ENCODE measurements at places on chromosomes 7 and 10.

DNA sequence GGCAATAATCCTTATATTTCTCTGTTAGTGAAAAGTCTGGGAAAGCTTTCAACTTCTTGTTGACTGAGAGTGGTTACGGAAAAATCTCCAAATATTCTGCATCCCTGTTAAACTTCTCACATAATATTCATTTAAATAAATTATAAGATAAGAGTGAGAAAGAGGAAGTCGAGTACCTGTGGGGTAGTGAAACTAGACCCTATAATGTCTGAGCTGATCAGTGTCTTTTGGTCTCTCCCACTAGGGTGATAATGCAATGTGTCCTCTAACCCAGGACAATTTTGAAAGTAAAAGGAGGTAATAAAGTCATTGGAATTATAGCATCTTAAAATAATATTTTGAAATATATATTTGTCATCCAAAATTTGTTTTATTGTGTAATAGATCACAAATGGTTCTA, 2.1 kb upstream of the AGR3 start:
- DNase-seq: no peak

DNA sequence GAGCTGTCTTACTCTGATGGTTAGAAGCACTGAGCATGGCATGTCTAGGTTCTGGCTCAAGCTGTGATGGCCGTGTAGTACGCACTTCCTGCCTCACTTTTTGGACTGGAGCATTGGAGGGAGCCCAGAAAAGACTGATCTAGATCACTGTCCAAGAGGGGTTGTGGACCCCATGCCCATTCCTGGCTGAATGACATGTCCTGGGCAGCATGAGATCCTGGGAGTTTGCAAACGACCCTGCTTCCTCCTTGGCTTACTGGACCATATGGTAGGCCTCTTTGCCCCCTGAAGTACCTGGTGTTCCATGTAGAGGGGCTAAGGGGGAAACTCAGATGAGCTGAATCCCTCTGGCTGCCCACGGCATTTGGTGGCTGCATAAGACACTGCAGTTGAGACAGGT, 36.7 kb downstream of the ARHGAP22 start:
- no peak for DNase-seq

DNA sequence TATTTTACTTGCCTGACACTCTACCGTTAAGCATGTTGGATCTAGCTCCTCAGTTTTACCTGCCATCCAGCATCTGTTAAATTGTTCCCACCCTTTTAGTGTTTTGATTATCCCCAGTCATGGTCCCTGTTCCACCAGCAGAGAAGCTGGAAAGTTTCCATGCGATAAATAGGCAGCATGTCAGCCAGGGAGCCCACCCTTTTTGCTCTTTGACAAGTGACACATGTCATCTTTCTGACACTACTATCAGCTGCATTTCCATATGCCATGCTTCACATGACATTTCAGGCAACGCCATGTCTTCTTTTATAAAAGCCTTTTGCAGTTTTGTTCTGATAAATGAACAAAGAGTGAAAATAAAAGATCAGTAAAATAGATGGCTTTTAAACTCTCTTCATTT, 310.8 kb downstream of the MAGI2 start:
- DNase-seq: no peak

GRCh38 chr7:122132341-122132740, 11.7 kb downstream of the AASS start:
- DNase-seq: peak; percentile 54

DNA sequence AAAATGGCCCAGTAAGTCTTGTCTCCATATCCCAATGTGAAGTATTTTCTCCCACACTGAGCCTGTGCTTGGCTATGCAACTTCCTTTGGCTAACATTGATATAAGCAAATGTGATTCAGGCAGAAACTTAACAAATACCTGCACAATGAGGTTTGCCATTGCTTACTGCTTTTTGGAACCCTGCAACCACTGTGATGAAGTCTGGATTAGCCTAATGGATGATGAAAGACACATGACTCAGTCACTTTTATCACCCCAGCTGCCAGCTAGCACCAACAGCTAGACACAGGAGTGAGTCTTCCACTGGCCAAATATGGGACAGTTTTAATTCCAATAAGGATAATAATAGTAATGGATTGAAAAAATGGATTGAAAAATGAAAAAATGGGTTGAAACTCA, 854.5 kb downstream of the GRM8 start:
- peak; percentile 82 for DNase-seq

DNA sequence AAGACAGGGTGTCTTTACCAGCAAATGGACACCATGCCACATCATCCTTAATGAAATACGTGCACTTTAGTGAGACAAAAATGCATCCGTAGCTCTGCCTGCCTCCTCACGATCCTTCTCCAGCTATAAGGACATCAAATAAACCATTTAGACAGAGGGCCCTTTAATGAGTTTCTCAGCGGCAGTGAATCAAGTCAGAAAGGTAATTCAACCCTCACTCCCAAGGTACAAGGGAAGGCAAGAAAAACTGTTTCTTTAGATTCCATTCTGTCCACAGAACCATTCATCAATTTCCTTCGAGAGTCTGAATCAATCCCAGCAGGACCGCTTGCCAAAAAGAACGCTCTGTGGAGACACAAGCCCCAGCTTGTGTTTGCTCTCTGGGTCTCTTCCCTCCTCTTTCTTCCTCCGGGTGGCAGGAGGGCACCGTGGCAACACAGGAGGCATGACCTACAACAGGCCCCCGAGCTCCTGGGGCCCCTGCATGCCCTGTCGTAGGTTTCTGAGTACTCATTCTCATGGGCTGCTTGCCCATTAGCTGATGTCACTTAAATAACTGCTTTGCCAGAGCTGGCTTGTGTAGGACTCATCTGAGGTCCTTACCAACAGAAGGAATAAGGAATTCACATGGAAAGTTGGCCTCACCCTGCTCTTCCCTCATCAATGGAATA, 297.8 kb upstream of the PRKCQ start:
- peak; percentile 3 for DNase-seq

DNA sequence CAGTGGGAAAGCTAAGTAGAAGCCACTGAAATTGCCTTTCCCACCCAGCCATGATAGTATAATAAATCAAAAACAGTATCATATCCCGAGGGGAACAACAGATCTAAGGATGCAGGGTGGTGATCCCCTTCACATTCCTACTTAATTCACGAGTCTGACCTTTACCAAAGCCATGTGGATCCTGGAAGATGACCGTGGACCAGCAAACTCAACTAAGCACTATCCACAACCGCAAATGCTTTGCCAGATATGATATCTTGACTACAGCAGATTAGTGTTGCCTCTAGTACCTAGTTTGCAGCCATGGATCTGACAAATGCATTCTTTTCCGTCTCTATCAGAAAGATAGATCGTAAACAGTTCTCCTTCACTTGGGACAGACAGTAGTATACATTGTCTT, 67.3 kb upstream of the IL6 start:
- no peak for DNase-seq

DNA sequence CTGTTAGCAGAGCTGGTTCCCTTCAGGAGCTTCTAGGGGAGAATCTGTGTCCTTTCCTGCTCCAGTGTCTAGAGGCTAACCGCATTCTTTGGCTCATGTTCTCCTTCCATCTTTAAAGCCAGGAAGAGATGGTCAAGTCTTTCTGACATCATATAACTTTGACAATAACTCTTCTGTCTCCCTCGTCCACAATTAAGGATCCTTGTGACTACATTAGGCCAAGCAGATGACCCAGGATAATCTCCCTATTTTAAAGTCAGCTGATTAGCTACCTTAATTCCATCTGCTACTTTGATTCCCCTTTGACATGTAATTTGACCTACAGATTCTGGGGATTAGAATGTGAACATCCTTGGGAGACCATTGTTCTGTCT, 28.1 kb upstream of the SLC26A4 start:
- DNase-seq: no peak

DNA sequence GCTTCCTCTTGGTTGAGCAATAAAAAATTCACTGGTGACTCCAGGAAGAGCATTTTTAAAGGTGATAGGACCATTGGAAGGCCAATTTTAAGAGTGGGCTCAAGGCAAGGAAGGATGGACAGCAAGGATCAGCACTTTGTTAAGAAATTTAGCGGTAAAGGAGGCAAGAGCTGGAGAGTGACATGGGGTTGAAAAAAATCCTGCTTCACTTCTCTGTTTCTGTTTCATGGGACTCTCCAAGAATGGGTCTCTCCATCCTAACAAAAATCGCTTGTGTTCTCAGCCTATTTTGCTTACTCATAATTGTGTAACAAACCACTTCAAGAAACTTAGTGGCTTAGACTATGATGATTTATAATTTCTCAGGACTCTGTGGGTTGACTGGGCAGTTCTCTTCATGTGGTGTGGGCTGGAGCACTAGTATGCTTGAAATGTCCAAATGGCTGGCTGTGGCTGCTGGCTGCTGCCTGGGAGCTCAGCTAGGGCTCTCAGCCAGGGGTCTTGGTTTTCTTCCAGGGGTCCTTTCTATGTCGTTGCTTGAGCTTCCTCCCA, 59.8 kb upstream of the ZNRF2 start:
- peak; percentile 83 for DNase-seq

- peak; percentile 52 for DNase-seq
Measured at GRCh38 chr10:46094931-46095750, 49.1 kb upstream of the MSMB start.

All from epithelial cell of esophagus (primary cell).